ENCODE measurements at places on chromosomes 4 and X.

- no peak for DNase-seq
Observed at GRCh38 chr4:7828011-7828720, 111.5 kb downstream of the AFAP1 start.

- no peak for DNase-seq
Observed at GRCh38 chr4:56252561-56253152, 134.6 kb downstream of the AASDH start.

DNA sequence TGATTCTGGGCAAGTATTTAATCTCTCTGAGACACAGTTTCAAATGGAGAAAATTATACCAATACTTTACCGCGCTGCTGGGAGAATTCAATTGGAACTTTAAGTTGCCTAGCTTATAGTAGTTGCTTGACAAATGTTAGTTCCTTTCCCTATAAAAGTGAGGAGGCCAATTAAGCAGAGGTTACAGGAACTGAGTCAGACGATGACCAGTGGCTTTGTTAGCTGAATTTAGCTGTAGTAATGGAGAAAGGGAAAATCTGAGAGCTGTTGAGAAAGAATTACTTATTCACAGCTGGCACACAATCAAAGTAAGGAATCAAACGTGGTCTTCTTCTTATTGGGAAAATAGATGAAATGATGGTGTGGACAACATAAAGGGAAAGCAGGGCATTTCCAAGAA lies 29.6 kb downstream of the SMARCA1 start:
- DNase-seq = no peak

- no peak for DNase-seq
Observed at GRCh38 chr4:52572936-52573485, 86.1 kb downstream of the USP46 start.

Measured in NCI-H187 (cell line).